CD4-positive, alpha-beta T cell treated with Interferon alpha-2 for 1 hour (primary cell): ENCODE measurements at places on chromosomes 11 and 22.

- DNase-seq: no peak
Observed at GRCh38 chr22:29871684-29872083, 11.3 kb upstream of the MTMR3 start.

DNA sequence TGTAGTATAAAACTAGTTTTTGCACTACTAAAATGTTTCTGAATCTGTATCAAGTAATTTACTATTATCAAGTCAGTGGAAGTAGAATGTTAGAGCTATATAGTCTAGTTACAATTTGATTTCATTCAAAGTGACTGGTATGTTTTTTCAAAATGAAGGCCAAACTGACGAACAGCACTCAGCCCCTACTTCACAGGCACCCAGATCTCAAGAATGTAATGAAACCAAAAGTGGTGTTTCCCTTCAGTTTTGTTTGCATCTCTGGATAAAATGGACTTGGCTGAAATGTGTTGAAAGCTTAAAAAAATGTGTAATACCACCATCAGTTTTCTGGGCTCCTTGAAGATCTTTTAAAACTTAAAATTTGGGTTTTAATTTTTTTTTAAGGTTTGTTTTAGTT is 46.4 kb downstream of the QSER1 start:
- DNase-seq: no peak

- no peak for DNase-seq
Observed at GRCh38 chr11:106879832-106880546, 138.3 kb downstream of the GUCY1A2 start.

GRCh38 chr11:33772300-33772699 is 2.0 kb downstream of the FBXO3 start:
- no peak for DNase-seq

DNA sequence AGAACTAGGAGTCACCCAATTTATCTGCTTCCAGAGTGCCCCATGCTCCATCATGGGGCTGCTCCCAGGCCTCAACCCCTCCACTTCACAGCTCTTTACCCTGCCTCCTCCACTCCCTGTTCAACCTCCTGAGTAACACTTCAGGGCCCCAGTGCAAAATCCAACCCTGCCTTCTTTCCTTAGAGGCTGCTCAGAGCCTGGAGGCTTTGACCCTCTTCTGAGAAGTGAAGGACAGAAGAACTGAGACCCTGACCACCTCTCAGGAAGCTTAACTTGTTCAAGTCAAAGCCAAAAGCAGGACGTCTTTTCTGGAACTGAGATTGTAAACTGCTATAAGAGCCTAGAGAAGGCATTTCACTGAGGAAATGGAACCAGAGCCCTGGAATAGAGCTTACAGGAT is 15.5 kb downstream of the EIF3F start:
- DNase-seq: no peak

DNA sequence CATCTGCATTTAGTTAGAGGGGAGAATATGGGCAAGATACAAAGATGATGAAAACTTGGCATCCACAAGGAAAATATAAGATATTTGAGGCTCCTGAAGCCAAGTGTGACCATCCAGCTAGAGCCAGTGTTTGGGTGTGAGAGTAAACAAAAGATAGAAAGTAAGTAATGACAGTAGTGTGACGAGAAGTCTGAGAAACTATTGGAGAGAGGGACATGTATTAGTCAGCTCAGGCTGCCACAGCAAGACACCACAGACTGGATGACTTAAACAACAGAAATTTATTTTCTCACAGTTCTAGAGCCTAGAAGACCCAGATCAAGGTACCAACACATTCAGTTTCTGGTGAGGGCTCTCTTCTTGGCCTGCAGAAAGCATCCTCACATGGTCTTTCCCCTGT is 6.4 kb upstream of the CCKBR start:
- no peak for DNase-seq

- no peak for DNase-seq
Observed at GRCh38 chr22:40607506-40607905, 29.0 kb downstream of the MRTFA start.

DNA sequence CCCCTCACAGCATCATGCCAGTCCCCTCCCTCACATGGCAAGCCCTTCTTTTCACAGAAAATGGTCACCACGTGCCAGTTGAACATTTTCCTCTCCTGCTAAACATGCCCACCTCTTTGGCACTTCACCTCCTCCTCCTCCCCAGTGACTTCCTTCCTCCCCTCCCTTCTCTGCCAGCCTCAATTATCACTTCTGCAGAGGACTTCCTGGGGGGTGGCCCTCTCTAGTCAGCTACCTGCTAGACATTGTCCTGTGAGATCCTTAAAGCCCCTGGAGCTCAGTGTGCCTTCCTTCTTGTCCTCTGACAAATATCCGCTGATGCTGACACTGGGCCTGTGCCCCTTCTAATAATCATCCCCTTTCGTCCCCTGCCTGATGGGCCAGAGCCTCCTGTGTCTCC is 43.2 kb upstream of the E2F8 start:
- DNase-seq: no peak

- DNase-seq: no peak
Observed at GRCh38 chr11:103332409-103332808, 223.2 kb downstream of the DYNC2H1 start.

DNA sequence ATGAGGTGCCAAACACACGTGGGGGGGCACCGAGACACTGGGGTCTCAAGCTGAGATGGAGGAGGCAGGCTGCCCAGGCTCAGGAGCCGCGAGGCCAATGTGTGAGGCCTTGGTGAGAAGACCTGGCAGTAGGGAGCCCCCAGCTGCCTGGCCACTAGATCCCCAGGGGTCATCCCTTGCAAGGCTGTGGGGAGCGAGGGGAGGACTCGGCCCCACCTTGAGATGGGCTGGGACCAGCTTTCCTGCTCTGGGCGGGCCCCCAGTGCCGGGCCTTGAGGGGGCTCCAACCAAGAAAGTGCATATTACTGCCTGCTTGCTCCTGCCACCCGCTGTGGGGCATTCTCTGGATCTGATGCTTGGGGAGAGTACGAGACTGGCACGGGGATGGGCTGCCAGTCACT is 107.0 kb downstream of the CTTN start:
- no peak for DNase-seq

DNA sequence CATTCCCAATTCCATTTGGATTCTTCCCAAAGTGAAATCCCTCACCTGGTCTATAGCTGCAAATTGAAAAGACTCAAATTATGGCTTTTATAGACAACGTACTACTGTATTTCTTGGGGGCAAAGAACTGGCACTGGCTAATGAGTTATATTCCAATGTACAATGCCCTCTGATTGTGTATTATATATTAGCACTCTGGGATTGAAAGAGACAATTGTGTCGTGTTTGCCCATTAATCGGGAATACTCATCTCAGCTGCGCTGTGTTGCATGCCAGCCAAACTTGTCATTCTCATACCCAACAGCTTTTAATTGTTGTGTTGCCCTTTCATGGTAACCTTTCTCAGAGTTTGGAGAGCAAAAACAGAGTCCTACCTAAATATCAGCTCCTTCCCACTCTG is 55.0 kb upstream of the ZBTB44 start:
- no peak for DNase-seq

DNA sequence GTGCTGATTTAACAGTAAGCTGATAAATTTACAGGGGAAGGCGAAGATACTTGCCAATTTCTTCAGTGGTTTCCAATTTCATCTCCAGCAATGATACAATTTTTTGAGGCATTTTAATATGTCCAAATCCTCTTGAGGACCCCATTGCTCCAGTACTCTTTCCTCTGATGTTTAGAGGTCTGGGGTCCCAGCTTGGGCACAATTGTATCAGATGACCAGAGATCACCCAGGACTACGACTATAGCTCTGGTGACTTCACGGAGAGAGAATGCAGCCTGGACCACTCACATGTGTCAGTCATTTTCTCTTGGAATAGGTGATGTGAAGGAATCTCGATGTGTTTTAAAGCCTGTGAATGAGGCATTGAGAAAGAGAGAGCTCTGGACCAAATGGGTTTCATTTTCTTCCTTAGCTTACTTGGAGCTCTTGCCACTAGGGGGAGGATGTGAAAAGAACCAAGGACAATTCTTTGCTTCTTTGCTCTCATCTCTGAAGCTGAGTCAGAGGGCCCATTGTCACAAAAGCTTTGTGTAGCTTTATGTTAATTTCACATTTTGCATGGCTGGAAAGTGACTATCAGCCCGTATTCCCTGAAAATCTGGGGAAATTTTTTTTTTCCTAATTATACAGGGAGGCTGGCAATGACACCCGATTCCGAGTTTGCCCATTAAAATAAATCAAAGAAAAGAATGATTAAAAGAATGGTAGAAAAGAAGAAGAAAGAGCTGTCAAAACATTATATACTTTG is 6.7 kb upstream of the CCDC90B start:
- DNase-seq: peak; percentile 41

DNA sequence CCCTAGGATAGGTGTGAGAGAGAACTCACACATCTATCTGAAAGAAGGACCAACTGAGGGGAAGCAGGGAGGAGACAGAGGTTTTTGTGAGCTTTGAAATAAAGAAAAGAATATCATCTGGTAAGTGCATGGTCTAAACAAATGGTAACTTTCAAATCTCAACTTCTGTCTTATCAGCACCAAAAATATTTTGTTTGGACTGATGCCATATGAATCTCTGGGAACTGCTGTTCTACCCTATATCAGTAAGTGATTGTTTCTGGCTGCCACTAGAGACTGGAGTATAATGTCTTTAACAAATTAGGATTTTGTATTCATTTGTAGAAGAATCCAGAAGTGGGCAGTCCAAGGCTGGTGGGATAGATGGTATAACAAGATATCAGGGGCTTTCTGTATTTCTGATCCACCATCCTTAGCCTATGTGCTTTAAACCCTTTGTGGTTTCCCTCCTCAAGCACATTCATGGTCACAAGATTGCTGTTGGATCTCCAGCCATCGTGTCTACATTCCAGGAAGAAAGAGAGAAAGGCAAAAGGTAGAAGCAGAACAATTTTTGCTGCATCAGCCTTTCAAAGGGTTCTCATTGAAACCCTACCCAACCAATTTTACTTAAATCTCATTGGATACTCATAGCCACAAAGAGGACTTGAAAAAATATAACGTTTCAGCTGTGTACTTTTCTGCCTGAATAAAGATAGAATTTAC is 4.7 kb downstream of the HEPHL1 start:
- DNase-seq: no peak

DNA sequence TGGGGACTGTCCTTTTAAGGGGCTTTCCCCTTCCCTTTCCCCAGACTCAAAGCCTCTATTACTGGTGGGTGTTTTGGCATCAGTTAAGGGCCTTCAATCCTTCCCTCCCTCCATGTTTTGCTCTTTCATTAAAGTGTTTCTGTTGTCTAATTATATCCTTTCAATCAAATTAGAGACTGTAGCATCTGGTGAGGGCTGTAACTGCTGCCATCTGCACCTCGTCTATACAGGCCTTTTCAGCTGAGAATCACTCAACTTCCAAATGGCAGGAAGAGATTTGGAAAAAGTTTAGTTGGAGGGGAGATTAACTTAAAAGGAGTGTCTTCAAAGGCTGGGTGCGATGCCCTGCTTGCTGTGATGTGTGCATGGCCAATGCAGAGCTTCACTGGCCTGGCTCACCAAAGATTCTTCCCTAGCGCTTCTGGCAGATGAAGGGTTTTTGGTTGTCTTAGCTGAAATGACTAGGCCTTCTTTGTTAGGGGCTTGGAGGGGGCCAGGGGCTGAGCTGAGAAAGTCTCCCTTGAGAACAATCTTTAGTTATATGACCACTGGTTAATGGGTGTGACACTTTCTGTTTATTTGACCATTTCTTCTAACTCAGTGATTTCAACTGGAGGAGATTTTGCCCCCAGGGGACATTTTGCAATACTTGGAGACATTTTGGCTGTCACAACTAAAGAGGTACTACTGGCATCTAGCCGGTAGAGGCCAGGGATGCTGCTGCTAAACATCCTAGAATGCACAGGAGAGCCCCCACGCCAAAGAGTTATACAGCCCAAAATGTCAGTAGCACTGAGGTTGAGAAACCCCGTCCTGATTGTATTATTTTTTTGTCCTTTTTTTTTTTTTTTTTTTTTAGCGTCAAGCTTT is 7.5 kb downstream of the KREMEN1 start:
- DNase-seq: no peak

- DNase-seq: no peak
Observed at GRCh38 chr11:67194096-67194495, 72.2 kb upstream of the GRK2 start.

GRCh38 chr11:41189701-41190436 is 269.6 kb downstream of the LRRC4C start:
- no peak for DNase-seq

DNA sequence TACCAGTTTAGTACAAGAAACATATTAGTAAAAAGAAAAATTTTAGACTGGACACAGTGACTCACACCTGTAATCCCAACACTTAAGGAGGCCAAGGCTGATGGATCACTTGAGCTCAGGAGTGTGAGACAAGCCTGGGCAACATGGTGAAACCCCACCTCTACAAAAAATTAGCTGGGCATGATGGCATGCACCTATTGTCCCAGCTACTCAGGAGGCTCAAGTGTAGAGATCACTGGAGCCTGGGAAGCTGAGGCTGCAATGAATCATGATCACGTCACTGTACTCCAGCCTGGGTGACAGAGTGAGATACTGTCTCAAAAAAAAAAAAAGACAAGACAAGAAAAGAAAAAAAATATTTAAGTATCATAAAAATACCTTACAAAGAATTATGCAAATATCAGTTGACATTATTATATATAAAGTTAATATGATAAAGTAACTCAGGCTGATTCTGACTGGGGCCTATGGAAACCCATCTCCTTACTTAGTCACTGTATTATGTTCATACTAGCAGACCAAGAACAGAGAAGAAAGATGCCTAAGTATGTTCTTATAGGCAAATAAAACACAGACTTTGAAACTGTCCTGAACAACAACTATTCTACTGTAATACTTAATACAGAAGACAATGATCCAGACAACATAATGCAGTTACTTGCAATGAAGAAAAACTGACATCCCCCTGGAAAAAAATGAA is 27.3 kb downstream of the FAM168A start:
- no peak for DNase-seq

DNA sequence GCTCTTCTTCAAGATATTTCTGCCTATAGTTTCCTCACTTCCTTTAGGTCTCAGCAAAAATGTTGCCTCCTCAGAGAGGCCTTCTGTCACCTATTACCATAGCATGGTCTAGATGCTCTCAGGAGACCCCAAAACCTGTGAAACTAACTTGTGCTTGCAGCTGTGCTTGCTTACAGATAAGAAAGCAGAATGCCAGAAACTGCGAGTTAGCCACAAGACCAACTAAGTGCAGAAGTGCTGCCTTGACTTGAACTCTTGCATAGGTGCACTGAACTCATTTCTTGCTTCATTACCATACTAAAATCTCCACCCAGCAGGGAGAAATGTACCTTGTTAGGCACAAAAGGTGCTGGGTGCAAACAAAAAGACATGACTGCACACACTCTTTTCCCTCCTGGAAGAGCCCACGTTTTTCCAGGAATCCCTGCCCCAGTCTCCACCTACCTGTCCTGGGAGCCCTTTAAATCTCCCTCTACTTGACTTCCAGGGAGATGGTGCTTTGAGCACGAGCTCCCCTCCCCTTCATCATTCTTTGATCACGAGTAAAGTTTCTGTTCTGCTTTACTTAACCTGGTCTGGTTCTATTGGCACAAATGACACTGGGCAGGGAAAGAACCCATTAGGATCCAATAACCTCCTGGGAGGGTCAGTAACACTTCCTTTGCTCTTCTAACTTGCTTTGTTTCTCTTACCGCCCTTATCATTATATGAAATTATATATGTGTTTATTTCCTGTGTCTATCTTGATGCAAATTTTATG is 137.7 kb upstream of the DDI1 start:
- DNase-seq: no peak

GRCh38 chr22:29693671-29694070 is 26.1 kb upstream of the CABP7 start:
- DNase-seq: no peak

- DNase-seq: peak; percentile 10
Observed at GRCh38 chr11:12083380-12083779, 27.0 kb upstream of the MICAL2 start.

GRCh38 chr11:92975285-92975684 is 5.8 kb downstream of the MTNR1B start:
- DNase-seq: no peak
